ENCODE measurements at places on chromosomes 3 and 15.

- DNase-seq, result no peak
These were observed 15.8 kb upstream of the FANCD2 start for GRCh38 chr3:10010421-10010877.

- DNase-seq, result no peak
These were observed 25.0 kb downstream of the CD86 start for GRCh38 chr3:122080207-122080587.

GRCh38 chr15:31148297-31149087 lies 47.0 kb upstream of the TRPM1 start:
- DNase-seq, result no peak

- DNase-seq, result no peak
These were observed 1063.0 kb upstream of the GBE1 start for GRCh38 chr3:82824491-82824890.

DNA sequence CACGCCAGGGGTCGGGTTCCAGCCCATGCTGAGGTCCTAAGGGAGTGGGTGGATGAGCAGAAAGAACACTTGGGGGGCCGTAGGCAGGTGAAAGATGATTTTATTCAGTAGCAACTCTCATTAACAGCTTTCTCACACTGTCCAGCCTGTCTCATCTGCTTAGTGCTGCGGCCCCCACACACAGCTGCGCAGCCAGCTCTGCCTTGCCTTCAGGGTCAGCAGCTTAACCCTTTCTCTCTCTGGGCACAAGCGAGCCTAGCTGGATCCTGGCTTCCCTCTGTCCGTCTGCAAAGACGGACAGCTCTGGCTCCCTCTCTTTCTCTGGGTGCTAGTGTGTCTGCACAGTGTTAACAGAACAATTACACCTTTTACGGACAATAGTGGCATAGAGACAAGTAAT lies 21.3 kb downstream of the NPAP1 start:
- DNase-seq, result no peak

DNA sequence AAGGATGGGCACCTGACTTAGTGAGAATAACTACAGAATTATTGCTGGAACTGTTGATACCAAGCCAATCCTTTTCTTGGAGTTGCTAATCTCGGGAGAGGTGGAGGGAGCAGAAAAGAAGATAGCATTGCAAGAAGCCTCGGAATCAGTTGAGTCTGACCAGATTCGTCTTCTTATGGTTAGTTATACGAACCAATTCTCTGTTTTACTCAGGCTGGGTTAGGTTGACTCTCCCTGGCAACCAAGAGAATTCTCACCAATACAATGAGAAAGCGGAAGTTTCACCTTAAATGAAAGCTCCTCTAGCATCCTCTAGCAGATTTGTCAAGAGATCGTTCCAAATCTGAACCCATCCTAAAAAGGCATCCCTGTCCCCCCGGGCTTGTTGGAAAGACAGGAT lies 43.5 kb upstream of the UBE2E1 start:
- no peak for DNase-seq

DNA sequence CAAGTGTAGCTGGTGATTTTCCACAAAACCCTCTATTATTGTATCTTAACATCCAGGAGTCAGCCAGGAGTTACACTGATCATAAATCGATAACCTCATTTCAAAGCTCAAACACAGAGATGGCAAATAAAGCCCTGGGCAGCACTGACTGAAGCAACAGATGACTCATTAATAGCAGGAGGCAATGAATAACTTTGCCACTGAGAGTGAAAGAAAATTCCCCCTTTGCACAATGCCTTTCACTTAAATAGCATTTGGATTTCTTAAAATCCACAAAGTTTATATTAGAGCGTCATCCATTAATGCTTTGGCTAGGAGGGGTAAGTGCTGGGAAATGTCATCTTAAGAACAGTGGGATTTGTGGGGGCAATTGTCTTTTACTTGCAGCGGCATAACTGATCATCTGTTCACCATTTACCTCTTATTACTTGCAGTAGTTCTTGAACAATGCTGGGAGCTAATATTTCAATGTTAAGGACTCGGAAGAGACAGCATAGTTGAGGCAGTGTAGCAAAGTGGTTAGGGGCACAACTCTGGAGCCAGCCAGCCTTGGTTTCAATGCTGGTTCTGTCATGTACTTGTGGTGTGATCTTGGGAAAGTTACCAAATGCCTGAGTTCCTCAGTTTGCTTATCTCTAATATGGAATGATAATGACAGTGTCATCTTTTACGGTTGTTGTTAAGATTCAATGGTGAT lies 630.4 kb upstream of the TBL1XR1 start:
- no peak for DNase-seq

Measured in right kidney (tissue), 9 donors.